ENCODE measurements at places on chromosomes 12 and 14.

GRCh38 chr14:105888151-105888550 lies 361.8 kb downstream of the TMEM121 start:
- no peak for DNase-seq

- DNase-seq: no peak
Observed at GRCh38 chr12:117038919-117039318, 60.3 kb downstream of the TESC start.

DNA sequence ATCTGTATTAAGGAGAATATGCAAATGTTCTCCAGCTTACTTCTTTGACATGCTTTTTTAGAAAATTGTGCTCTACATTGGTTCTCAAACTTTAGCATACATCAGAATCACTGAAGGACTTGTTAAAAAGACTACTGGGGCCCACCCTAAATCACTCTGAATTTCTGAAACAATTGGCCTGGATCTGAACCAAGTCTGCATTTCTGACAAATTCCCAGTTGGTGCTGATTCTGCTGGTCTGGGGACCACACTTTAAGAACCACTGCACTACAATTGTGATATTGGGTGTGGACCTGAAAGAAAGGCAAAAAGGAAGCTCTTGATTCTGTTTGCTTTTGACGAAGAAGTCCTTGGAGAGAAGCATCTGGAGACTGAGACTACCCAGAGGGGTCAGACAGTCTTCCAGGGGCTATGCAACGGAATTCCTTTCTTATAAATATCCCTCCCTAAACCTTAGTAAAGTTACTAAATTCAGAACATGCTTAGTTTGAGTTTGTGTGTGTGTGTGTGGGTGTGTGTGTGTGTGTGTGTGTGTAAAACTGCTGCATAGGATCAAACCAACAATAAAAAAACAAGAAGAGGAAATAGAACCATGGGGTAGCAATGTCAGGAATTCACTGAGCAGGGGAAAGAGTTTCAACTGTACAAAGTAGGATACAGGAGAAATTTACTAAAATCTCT lies 36.8 kb downstream of the EAPP start:
- no peak for DNase-seq

GRCh38 chr14:104349950-104350349 lies 211.6 kb downstream of the KIF26A start:
- DNase-seq: no peak

- no peak for DNase-seq
Observed at GRCh38 chr12:15535352-15535781, 213.1 kb downstream of the PTPRO start.

GRCh38 chr12:113973109-113973904 lies 7.2 kb upstream of the RBM19 start:
- DNase-seq: no peak

DNA sequence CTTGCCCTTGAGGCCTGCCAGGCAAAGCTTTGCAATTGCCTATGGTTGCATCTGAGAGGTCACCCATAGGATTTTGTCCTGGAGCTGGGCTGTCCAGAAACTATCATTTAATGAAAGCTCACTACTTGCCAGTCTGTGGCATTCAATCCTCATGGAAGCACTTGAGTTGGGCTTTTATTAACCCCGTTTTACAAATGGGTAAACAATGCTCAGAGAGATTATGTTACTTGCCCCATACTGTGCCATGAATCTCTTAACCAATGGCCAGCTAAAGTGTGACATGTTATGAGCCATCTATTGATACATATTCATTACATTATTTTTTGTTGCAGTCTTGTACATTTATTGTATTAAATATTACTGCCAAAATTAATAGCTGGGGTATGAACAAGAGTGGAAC lies 35.9 kb downstream of the PDZRN4 start:
- DNase-seq: no peak

- no peak for DNase-seq
Observed at GRCh38 chr12:19829100-19829853, 390.0 kb downstream of the AEBP2 start.

DNA sequence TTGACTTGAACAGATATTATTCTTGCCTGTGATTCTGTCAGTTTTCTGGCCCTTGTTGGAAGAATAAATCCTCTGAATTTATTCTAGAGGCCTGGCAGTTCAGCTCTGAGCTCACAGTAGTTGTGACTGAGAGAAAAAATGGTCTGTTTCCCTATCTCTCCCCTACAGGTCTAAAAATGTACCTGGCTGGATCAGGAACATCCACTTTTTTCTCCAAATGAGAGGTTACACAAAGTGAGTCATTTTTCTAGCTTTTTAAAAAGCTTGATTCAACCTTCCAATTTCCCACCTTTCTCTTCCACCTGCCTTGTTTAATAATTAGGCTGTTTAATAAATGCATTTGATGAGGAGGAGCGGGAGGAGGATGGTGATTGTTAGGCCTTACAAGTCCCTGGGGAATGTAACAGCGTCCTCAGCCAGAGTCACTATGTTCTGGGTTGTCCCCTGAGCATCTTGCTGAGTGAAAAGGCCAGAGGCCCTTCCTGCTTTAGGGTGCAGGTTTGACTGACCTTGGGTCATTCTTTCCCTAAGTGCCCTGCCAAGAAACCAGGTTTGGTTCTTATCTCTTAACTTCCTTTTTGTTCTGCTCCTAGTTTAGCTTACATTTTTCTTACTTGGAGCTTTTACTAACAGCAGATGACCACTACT lies 91.7 kb upstream of the FUT8 start:
- no peak for DNase-seq

- DNase-seq: no peak
Observed at GRCh38 chr14:22184157-22184829, 404.7 kb downstream of the DAD1 start.

DNA sequence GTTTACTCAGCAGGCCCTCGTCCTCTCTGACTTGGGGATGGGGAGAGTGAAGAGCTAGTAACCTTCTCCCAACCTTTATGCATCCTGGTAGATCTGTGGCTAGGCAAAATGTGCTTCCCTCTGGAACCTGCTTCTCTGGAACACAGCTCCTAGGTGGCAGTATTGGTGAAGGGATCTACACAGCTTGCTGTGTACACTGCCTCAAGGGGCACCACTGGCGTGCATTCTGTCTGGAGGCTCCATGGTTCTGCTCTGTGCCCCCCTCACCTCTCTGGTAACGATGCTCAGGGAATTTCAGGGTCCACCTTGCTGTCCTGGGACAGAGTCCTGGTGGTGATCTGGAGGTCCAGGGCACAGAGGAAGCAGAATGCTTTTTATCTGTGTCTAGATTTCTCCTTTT lies 43.5 kb upstream of the KCNA5 start:
- DNase-seq: no peak

- peak; percentile 15 for DNase-seq
Observed at GRCh38 chr12:32273712-32274111, 125.6 kb upstream of the FGD4 start.
